Natural killer cell (primary cell): ENCODE measurements at places on chromosomes 4 and X.

- DNase-seq: no peak
- H3K27ac ChIP-seq: no peak overlapping the region
- H3K4me3 ChIP-seq: no peak overlapping the region
- no peaks in the 10 kb centered on the region for H3K36me3 ChIP-seq
- H3K4me1 ChIP-seq: no peaks in the 10 kb centered on the region
Observed at GRCh38 chr4:81060587-81061343, 30.3 kb downstream of the BMP3 start.

DNA sequence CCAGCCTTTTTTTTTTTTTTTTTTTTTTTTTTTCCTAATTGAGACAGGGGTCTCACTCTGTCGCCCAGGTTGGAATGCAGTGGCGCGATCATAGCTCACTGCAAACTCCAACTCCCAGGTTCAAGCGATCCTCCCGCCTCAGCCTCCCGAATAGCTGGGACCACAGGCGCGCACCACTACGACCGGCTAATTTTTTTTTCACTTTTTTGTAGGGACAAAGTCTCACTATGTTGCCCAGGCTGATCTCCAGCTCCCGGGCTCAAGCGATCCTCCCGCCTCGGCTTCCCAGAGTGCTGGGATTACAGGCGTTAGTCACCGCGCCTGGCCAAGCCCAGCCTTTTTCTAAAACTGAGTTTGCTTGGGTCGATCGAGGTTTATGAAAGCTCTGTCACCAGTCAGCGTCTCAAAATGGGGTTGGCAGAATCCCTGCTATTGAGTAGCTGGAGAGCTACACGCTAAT lies 1.3 kb upstream of the OTUD5 start:
- H3K4me1 ChIP-seq: peaks cover 36% of the 10 kb centered on the region
- peak overlapping the region; percentile 57 for H3K4me3 ChIP-seq
- H3K27me3 ChIP-seq: no peaks in the 10 kb centered on the region
- H3K36me3 ChIP-seq: peaks cover 20% of the 10 kb centered on the region
- no peak for DNase-seq

DNA sequence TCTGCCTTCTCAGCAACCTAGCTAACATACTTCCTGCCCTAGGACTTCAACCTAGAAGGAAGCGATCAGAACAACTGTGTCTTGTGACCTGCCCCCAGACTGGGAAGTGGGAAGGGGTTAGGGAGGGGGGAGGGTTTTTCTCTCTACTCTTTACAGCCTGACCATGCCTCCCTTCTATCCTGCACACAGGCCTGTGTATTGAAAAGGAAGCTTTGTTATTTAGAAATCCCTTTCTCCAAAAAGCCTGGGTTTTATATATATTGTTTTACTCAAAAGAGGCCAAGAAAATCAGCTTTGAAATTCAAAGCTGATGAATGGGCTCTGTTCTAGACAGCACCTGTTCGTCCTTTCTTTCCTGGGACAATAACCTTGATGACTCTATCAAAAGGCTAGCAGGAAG lies 35.2 kb upstream of the SMS start:
- no peaks in the 10 kb centered on the region for H3K4me1 ChIP-seq
- no peaks in the 10 kb centered on the region for H3K36me3 ChIP-seq
- no peak for DNase-seq

DNA sequence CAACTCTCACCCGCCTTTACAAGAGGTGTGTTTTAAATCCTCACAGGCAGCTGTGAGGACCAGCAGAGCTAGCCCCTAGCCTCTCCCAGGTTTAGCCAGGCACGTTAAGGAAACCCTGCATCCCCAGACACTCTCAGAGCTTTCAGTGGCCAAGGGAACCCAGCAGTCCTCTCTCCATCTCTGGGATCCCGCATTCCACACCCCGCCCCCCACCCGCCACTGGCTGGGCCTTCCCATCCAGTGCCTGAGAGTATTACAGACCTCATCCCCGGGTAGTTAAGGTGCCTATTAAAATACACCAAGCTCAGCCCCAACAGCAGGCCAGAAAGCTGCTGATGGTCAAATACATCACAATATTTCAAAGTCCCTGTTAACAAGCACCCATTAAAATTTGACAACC lies 256.2 kb downstream of the BCOR start:
- H3K27ac ChIP-seq: no peak overlapping the region
- DNase-seq: no peak
- H3K27me3 ChIP-seq: no peaks in the 10 kb centered on the region
- H3K4me1 ChIP-seq: no peaks in the 10 kb centered on the region
- H3K36me3 ChIP-seq: no peaks in the 10 kb centered on the region

DNA sequence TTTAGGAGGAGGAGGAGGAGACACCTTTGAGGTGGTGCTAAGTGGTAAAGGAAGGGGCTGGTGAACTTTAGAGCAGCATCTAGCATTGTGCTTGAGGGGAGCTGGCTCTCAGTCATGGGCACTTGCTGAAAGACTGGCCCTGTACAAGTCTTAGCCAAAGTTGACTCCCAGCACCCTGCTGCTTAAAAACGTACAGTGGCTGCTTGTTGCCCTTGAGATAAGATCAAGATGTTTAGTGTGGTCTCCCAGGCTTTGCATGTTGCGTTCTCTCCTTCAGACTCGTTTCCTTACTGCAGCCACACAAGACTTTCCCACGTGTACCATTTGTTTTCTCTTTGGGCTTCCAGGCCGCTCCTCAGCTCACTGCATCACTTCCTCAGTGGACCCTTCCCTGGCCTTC lies 1.8 kb downstream of the MED28 start:
- no peaks in the 10 kb centered on the region for H3K27me3 ChIP-seq
- H3K27ac ChIP-seq: no peak overlapping the region
- DNase-seq: no peak
- H3K4me1 ChIP-seq: peaks cover 34% of the 10 kb centered on the region
- peaks cover 24% of the 10 kb centered on the region for H3K36me3 ChIP-seq

DNA sequence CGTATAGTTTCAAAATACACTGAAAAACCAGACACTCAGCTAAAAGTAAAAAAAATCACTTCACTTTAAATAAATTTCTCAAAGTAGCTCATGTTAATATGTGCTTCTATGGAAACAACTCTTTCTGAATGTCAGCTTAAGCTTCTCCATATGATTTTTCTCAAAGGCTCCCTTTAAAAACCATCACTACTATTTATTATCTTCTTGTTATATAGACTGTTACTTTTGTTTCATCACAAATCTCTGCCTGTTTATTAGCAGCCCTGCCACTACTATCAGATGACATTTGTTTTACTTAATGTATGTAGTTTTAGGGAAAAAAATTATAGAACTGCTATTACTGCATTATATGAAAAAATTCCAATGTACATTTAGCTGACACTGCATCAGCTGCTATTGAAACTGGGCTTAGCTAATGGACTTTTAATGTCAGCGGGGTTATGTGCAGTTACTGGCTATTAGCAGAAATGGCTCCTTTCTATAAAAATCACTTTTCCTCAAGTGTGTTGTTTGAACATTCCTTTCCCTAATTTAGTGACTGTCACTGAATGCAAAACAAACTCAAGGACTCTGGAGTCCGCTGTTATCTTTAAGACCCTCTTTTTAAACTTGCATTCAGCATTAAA lies 10.8 kb downstream of the UNC5C start:
- no peaks in the 10 kb centered on the region for H3K36me3 ChIP-seq
- DNase-seq: no peak
- no peak overlapping the region for H3K27ac ChIP-seq
- no peak overlapping the region for H3K4me3 ChIP-seq
- H3K27me3 ChIP-seq: no peaks in the 10 kb centered on the region
- H3K4me1 ChIP-seq: no peaks in the 10 kb centered on the region

DNA sequence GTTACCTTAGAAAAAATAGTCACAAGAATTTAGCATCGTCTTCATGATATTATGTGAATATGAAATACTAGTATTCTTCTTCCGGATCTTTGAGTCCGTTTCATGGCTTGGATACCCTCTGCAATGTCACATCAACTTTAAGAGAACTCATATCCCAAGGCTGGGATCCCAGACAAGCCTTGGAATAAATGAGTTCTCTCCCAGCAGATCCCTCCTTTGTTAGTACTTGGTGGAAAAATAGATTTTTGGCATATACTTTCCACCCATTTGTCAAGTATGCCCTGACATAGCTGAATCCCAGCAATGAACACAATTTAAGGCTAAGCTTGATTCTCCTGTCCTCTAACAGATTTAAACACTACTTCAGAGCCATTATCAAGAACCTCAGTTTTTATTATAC lies 144.5 kb downstream of the PPARGC1A start:
- H3K27me3 ChIP-seq: no peaks in the 10 kb centered on the region
- H3K36me3 ChIP-seq: no peaks in the 10 kb centered on the region
- DNase-seq: no peak
- no peak overlapping the region for H3K4me3 ChIP-seq
- no peaks in the 10 kb centered on the region for H3K4me1 ChIP-seq

DNA sequence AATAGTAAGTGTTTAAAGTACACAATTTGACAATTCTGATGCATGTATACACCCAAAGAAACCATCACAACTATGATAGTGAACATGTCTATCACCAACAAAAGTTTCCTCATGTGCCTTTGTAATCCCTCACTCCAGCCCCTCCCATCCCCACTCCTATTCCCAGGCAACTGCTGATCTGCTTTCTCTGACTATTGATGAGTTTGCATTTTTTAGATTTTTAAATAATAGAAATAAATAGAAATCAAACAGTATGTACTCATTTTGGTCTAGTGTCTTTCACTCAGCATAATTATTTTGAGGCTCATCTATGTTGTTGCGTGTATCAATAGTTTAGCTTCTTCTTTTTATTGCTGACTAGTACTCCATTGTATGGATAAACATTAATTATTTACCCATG lies 5.3 kb upstream of the RPS4X start:
- DNase-seq: no peak
- no peak overlapping the region for H3K27ac ChIP-seq
- H3K27me3 ChIP-seq: no peaks in the 10 kb centered on the region
- H3K4me1 ChIP-seq: peaks cover 1% of the 10 kb centered on the region
- no peaks in the 10 kb centered on the region for H3K36me3 ChIP-seq
